Stimulated activated CD4-positive, alpha-beta T cell treated with anti-CD3 and anti-CD28 coated beads, Interleukin-2, amount 100 ng/mL, for 24 hours (primary cell): ENCODE measurements at places on chromosomes 16 and 17.
A peak's percentile ranks its signal among the peaks of the same experiment; 100 is the strongest.

- DNase-seq = no peak
Observed at GRCh38 chr17:70608193-70608592, 438.9 kb downstream of the KCNJ2 start.

- no peak for DNase-seq
Observed at GRCh38 chr17:11986179-11986941, 10.9 kb downstream of the ZNF18 start.

DNA sequence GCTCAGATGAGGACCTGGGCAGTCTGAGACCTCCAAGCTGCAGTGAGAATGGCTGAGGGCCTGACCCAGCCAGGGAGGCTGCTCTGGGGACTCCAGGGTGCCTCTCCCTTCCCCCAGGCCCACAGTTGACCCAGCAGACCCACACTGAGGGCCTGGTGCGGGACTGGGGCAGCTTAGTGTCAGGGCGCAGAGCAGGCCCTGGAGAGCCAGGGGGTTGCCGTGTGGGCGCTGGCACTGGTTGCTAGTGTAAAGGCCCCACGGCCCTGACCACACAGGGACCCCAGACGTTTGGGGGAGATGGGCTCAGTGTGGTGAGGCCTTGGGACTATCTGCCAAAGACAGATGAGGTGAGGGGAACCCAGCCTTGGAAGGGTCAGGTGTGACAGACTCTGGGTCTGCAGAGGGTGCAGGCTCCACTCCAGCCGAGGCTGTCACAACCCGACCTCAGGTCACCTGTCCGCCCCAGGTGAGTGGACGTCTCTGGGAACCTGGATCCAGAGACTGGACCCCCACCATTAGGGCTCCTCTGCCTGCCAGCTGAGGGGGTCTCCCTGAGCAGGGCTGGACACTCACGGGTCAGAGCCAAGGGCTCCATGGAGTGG, 50.8 kb upstream of the GNG13 start:
- DNase-seq = no peak

GRCh38 chr17:21400816-21401593, 24.8 kb downstream of the KCNJ12 start:
- DNase-seq = no peak

DNA sequence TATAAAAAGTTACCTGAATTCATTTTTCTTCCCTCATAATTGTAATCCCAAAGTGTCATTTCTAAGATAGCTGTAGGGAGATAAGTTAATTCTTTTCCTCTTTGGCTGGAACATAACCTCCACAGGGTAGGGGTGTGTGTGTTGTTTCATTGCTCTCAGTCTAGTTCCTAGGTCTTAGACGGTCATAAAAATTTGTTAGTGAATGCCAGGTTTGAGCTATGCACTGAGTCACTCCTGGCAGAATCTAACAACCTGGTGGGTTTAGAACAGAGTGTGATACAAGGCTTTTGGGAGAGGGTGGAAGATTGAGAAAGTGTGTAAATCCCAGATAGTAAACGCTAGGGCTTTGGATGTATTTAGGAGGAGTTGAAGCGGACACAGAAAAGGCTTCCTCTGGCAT, 894 bp upstream of the PHKG2 start:
- no peak for DNase-seq

DNA sequence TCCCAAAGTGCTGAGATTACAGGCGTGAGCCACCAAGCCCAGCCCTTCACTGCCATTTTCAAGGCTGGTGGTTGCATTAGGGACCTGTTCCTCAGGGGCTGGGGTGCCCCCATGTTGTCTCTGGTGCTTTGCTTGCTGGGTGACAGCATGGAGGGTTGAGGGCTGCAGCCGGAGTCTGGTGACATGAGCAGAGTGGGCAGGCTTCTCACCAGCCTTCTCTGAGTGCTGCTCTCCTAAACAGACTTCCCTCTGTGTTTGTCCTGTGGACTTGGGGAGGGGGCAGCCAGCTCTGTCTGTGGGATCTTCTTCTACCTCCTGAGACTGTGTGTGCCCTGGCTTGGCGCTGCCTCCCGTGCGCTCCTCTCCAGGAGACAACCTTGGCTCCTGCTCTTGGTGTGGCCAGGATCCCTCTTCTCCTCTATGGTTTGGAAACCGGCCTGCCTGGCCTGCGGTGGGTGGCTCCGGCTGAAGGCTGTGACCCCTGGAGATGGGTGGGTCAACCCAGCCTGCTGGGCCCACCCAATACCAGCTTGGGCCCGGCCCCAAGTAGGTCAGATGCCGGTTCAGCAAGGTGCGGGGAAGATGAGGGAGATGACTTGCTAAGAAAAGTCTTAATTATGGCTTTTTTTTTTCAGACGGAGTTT, 72.1 kb downstream of the PDPK1 start:
- no peak for DNase-seq

DNA sequence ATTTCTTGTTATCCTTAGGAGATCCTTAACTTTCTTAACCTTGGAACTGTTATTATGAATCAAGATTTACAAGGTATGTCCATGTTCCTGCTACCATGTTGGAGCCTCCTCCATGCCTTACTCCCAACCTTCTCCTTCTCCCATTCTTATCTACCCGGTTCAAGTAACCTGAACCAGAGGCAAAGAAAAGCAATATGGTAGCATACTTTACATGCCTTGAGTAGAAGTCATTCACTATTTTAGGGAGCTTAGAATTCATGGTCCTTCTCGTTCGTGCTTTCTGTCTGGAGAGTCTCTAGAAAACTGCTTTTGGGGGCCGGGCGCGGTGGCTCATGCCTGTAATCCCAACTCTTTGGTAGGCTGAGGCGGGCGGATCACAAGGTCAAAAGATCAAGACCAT, 37.7 kb downstream of the LDHD start:
- DNase-seq = no peak

GRCh38 chr16:18829251-18829650, 27.9 kb upstream of the ARL6IP1 start:
- DNase-seq = no peak

DNA sequence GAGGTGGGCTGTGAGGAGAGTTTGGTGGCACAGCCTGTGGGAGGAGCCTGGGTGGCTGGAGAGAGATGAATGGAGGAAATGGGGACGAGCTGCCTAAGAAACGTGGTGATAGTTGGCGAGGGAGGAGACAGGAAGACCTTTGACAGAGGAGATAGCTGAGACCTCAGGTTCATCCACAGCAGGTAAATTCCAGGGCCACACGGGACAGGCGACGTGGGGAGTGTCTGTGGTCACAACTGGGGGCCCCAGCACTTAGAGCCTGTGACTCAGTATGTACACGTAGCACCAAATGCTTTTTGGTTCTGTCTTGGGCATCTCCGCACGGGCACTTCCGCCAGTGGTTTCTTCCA, 7.7 kb downstream of the MINK1 start:
- DNase-seq = peak; percentile 16

DNA sequence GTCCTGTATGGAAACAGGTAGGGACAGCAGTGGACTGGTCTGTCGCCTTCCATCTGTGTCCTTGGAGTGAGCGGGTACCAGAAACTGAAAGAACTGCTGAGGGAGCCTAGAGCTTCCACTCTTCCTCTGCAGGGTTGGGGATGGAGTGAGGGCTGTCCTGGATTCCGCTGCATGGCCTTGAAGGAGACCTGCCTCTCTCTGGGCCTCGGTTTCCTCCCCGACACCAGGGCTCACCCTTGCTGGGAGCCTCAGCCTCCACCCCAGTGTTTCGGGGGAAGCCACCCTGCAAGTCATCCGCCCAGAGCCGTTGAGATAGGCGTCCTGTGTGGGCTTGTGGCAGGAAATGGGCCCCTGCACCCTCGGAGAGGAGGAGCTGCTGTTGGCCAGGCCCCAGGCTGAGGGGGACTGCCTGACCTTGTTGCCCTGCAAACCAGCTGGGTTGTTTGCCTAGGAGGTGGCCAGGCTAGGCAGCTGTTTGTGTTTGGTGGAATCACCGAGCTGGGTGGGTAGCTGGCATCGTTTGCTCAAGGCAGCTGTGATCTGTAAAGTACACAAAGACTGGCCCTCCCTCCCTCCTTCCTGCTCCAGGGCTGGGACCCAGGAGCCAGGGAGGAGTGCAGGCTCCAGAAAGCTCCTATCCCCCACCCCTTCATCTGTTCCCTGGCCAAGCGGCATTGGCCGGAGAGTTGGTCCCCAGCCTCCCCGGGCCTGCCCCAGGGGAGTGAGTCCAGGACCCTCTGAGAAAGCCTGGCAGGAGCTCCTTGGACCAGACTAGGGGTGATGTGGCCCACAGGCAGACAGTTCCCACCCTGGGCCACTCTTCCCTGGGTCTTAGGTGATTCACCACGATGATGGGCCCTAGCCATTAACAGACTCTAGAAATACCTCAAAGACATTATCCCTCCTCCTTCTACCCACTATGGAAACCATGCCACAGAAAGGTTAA, 1.3 kb downstream of the RAB37 start:
- peak; percentile 69 for DNase-seq

DNA sequence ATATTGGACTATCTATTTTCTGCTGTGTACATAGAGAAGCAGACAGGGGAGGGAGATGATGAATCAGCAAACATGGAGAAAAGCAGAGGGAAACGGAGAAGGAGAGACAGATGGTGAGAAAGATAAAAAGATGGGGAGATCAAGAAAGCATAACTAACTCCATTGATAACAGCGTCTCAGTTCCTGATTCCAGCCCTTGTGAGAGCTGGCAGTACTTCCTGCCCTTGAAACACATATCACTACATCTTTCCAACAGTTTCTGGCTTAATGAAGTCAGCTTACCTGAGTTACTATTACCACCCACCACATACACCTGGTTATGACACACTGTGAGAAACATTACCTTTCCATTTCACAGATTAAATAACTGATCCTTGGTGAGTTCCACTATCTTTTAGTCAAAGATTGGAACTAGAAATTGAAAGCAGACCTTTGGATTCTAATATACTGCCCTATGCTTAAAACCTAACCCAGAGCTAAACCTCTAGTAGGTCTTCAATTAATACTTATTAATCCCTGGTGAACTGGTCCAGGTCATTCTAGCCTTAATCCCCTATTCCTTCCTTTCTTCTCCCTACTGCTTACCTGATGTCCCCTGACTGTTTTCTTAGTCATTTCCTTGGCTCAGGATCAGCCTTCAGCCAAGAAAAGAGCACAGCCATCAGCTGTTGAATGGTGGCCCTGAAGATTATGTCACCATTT, 346.6 kb upstream of the CCL2 start:
- DNase-seq = no peak

DNA sequence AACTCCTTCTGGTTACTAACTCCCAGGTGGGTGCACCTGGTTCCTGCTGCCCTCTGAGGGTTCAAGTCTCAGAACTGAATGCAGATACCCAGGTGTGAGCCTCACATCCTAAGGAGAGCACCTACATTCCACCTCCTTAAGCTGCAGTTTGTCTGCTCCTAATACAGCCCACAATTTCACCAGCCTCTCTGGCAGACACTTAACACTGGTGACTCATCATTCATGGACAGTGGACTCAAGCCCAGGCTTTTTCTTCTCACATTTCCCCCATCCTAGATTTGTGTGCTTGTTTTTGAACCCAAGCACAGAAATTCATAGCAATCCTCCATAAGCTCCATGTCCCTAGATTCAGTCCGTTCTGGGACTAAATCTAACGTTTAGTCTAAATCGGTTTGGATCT, 7.0 kb upstream of the MAF start:
- no peak for DNase-seq

- no peak for DNase-seq
Observed at GRCh38 chr17:81801327-81801726, 2.6 kb upstream of the GCGR start.

DNA sequence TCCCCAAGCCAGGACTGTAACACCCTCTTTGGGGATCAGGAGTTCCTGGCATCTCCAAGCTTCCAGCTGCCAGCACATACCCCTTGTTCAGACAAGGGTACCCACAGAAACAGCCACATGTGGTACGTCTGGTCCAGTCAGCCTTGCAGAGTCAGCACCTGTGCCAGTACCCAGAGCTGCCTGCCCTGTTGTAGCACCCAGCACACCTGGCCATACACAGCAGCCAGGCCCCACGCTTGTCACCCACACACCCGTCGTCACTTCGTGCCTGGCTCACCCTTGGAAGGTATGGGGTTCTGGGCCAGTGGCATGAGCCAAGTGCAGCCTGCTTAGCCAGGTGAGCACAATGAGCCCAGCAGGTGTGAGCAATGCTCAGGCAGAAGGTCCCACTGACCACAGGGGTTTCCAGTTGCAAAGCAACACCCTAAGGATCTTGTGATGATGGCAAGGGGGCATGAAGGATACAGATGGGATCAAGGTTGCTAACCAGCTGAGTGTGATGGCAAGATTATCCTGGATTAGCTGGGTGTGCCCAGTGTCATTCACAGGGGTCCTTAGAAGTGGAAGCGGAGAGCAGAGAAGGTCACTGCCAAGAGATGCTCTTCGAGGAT, 202.3 kb downstream of the CPPED1 start:
- no peak for DNase-seq
